Astrocyte (in vitro differentiated cells and primary cell): ENCODE measurements at places on chromosomes 4 and X. TPM values are rescaled to one million over a fixed set of nuclear protein-coding genes. Genes with fewer than 3 reads are reported as not detected.

The KLF3 gene
- total RNA-seq = 35.9 and 40.8 TPM in 2 replicates

The PNMA3 gene
- total RNA-seq = 0.82 and 0.93 TPM in 2 replicates

DNA sequence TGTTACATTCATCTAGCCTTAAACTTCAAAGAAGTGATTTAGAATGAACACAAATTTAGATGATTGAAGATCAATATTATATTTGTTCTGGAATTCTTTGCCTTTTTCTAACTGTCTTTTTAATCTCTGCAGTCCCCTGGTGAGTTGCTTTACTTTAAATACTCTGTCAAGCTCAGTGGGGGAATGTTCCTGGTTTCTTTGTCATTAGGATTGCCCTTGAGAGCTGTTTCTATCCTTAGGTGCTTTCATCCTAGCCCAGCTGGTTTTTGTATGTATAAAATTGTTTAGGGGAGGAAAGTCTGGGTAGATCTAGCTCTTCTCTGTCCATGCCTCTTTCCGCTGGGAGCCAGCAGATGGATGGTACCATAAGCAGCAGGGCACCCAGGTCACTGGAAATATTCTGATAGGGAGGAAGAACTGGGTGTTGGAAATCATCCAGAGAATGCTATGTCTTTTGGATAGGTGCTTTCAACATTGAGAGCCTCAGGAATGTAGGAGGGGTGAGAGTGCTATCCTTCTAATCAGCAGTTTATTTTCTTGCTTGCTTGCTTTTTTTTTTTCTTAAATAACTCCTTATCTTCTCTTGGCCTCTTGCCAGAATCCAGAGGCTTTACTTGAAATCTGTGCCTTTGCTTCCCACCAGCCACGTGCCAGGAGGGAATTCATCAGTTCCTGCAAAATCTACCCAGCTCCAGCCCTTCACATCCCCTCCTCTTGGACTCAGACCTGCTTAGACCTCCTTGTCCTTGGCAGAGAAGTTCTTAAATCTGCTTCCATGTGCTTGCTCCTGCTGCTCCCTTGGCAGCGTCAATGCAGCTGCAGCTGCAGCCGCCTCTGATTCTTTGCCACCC lies 215.3 kb upstream of the ANXA3 start:
- DNase-seq = peak; percentile 39
- no peaks in the 10 kb centered on the region for H3K27me3 ChIP-seq
- H3K27ac ChIP-seq = no peak overlapping the region
- H3K4me1 ChIP-seq = no peaks in the 10 kb centered on the region
- H3K36me3 ChIP-seq = no peaks in the 10 kb centered on the region
- no peak overlapping the region for H3K4me3 ChIP-seq

DNA sequence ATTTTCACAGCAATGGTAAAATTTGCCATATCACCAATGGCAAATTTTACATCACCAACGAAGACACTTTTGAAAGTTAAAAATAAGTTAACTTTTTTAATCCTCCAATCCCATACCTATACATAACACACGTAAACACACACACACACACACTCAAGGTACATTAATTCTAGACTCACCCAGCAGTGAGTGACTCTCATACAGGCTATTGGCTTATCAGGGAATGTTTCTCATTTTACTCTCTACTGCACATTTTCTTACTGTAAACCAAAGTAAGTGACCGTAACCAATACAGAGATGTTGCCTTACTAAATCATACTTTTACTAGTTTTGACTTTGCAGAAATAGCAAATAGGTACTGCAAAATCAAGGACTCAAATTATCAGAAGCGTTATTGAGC lies 2.3 kb downstream of the VEGFC start:
- H3K4me1 ChIP-seq = peaks cover 22% of the 10 kb centered on the region
- no peak overlapping the region for H3K27ac ChIP-seq
- H3K36me3 ChIP-seq = no peaks in the 10 kb centered on the region
- no peaks in the 10 kb centered on the region for H3K27me3 ChIP-seq
- peak overlapping the region; percentile 96 for H3K4me3 ChIP-seq

DNA sequence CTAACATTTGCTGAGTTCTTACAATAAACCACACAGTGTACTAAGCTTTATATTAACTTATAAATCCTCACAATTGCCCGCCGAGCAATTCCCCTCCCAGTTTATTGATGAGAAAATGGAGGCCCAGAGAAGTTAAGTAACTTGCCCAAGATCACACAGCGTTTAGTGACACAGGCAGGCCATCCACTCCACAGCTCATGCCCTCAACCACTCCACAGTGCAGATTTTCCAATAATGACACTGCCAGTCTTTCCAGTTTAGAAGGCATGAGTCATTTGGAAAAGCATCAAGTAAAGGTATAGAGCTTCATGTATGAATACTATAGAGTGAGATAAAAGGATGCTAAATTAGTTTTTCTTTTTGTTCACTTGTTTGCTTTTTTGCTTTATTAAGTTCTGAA lies 208.5 kb downstream of the CAMK2D start:
- H3K36me3 ChIP-seq = no peaks in the 10 kb centered on the region
- DNase-seq = no peak
- no peaks in the 10 kb centered on the region for H3K27me3 ChIP-seq
- no peak overlapping the region for H3K4me3 ChIP-seq

DNA sequence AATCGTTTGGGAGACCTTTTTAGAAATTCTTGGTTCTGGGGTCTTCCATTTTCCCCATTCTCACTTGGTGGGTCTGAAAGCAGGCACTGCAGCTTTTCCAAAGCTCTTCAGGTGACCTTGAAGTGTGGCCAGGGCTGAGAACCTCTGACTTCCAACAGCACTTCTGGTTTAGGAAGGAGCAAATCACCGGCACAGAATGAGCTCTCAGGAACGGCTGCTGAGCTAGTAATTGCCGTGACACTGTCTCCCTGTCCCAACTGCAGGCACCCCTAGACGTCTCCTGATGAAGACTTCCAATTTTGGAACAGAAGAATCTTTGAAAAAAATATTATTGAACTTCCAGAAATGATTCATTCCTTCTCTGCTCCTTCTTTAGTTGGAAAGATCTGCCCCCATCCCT lies 31.3 kb downstream of the CD38 start:
- H3K27ac ChIP-seq = no peak overlapping the region
- H3K4me3 ChIP-seq = no peak overlapping the region
- no peaks in the 10 kb centered on the region for H3K27me3 ChIP-seq
- no peak for DNase-seq
- H3K4me1 ChIP-seq = no peaks in the 10 kb centered on the region
- no peaks in the 10 kb centered on the region for H3K36me3 ChIP-seq

DNA sequence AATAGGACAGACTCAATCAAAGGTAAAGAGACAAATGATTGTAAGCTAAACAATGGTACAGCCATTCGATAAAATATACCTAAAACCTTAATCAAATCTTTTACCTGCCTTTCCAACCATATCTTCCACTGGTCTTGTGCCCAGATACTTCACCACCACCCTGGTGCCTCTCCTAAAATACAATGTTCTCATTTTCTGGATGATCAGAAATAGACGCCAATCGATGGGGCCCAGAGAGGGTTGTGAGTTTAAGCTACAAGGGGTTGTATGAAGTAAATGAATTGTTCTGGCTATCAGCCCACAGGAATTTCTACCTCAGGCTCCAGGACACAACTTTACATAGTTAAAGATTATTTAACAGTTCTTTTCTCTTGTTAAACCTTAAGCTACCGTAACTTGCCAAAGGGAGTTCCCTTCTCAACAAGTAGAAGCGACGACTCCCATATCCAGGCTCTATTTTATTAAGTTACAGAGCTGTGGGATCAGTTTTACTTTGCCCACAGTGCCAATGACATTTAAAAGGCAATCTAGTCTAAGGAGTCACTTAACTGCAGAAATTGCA lies 99.1 kb downstream of the CHRNA9 start:
- DNase-seq = no peak
- H3K27ac ChIP-seq = no peak overlapping the region
- no peaks in the 10 kb centered on the region for H3K27me3 ChIP-seq
- H3K4me3 ChIP-seq = no peak overlapping the region

DNA sequence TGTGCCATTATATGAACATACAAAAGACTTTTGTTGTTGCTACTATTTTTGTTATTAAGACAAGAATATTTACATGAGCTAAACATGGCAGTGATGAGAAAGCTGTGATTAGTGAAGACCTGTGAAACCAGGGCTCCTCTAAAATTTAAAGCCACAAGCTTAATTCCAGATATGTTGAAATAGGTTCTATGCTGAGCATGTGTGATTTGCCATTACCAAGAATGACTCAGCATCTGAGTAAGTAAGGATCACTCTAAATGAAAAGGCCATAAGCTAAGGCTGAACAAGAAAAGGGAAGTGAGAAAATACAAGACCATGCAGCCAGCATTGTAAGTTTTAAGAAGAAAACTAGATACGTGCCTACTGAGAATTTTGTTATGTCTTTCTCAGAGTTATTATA lies 75.9 kb upstream of the CAMK2D start:
- peak; percentile 87 for DNase-seq
- no peaks in the 10 kb centered on the region for H3K27me3 ChIP-seq
- H3K4me1 ChIP-seq = peaks cover 15% of the 10 kb centered on the region
- no peak overlapping the region for H3K4me3 ChIP-seq
- H3K36me3 ChIP-seq = no peaks in the 10 kb centered on the region
- H3K27ac ChIP-seq = peak overlapping the region; percentile 35

DNA sequence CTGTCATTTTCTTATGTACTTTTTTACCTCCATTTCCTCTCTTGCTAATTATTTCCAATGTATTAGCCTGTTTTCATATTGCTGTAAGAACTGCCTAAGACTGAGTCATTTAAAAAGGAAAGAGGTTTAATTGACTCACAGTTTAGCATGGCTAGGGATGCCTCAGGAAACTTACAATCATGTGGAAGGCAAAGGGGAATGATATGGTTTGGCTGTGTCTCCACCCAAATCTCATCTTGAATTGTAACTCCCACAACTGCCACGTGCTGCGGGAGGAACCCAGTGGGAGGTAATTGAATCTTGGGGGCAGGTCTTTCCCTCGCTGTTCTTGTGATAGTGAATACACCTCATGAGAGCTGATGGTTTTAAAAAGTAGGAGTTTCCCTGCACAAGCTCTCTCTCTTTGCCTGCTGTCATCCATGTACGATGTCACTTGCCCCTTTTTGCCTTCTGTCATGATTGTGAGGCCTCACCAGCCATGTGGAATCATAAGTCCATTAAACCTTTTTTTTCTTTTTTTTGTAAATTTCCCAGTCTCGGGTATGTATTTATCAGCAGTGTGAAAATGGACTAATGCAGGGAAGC lies 870.0 kb upstream of the INTU start:
- H3K4me3 ChIP-seq = no peak overlapping the region
- no peaks in the 10 kb centered on the region for H3K4me1 ChIP-seq
- H3K36me3 ChIP-seq = no peaks in the 10 kb centered on the region
- H3K27ac ChIP-seq = no peak overlapping the region
